ENCODE measurements at places on chromosomes 12 and 14.

DNA sequence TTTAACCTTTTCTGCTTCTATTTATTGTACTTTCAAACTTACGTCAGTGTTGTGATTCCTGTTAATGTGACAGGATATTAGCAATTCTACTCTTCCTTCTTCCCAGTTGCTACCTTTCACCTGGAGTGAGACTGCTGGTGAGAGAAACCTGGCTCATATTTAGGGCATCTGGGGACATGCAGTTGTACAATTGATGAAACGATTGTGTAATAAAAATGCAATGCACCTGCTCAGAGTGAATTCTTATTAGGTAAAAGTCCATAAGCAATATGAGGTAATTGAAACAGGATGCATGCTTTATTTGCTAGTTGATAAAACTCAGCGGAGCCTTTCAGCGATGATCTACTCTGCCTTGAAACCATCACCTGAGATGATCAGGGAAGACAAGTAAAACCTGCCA, 116.1 kb upstream of the FBXO33 start:
- no peak for DNase-seq

- no peak for DNase-seq
Observed at GRCh38 chr14:81295958-81296923, 75.5 kb upstream of the GTF2A1 start.

GRCh38 chr12:108611884-108612415, 14.1 kb upstream of the TMEM119 start:
- DNase-seq = peak; percentile 59

DNA sequence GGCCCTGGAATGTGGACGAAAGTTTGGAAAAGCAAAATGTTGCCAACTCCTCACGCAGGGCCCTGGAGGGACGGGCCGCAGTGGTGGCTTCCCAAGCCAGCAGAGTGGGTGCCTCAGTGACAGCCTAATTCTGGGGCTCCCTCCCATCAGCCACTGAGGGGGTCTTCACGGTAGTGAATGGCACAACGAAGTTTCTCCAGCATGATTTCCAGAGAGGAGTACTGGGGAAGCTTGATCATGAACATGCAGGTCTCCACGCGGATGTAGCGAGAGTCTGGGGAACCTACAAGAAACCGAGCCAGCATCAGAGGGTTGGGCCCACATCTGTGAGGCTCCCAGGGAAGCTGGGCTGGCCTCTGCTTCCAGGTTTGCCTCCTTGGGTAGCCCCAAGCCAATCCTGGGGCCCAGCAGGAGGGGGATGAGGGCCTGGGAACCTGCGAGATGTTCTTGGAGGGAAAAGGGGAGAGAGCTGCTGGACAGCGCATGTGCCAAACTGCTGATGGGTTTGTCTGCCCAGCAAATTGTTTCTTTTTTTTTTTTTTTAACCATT, 37.0 kb downstream of the TRAFD1 start:
- DNase-seq = peak; percentile 17

- DNase-seq = no peak
Observed at GRCh38 chr12:14982562-14982961, 9.7 kb downstream of the PDE6H start.

- DNase-seq = no peak
Observed at GRCh38 chr14:99515301-99516155, 34.3 kb downstream of the CCNK start.

GRCh38 chr14:101234244-101234937, 326.9 kb upstream of the DIO3 start:
- DNase-seq = no peak

DNA sequence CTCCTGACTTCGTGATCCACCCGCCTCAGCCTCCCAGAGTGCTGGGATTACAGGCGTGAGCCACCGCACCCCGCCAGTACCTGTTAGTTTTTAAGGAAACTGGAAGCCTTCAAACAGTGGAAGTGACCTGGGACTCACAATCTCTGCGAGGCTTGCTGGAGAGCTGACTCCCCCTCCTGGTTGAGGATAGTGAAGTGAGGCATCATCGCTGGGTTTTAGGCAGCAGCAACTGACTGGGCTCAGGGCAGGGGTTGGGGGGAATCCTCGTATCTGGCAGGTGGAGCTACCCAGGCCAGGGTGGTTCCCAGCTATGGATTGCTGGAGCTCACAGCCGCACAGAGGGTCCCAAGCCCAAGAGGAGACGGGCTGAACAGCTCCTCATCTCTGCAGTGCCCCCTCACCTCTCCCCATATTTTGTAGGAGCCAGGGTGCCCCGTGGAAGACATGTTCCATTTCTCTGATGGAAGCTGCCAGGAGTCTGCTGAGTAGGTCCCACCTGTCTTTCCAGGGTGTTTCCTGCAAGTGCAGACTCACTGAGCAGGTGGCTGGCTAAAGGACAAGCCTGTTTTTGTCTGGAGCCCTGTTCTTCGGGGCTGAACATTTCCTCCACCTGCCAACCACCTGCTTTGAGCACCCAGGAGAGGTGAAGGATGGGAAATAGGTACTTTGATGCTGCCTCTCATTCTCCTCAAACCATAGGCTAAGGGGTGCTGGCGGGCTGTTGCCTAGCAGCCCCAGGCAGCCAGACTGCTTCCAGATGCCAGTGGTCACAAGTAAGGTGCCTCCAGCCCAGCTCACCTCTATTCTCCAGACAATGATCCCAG, 3.1 kb downstream of the AVIL start:
- peak; percentile 58 for DNase-seq

DNA sequence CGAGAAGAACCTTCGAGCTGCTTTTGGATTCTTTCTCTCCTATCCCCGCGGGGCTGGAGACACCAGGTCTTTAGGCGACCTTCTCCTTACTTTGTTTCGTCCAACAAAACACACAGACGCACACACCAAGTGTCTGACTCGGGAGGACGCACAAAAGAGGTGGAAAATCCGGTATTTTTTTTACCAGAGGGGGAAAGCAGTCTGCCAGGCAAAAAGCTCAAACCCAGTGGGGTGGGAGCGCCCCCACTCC, 2.1 kb downstream of the SIX4 start:
- DNase-seq = no peak

DNA sequence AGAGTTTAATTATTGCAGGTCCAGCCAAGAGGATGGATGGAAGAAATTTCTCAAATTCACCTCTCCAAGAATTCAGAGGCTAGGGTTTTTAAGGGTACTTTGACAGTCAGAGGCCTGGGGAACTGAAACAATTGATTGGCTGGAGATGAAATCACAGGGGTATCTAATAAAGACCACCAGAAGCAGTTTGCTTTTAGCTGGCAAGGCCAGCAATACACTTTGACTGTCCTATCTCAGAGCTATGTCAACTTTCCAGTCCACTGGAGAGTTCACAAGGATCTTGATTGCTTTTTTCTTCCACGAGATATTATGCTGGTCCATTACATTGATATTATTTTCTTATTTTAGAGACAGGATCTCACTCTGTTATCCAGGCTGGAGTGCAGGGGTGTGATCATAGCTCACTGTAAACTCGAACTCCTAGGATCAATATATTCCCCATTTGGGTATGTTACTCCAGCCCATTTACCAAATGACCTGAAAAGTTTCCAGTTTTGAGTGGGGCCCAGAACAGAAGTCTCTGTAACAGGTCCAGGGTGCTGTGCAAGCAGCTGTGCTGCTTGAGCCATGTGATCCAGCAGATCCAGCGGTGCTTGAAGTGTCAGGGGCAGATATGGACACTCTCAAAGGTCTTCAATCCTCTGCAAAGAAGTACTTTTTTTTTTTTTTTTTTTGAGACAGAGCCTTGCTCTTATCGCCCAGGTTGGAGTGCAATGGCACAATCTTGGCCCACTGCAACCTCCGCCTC, 17.2 kb upstream of the ATF7 start:
- no peak for DNase-seq

DNA sequence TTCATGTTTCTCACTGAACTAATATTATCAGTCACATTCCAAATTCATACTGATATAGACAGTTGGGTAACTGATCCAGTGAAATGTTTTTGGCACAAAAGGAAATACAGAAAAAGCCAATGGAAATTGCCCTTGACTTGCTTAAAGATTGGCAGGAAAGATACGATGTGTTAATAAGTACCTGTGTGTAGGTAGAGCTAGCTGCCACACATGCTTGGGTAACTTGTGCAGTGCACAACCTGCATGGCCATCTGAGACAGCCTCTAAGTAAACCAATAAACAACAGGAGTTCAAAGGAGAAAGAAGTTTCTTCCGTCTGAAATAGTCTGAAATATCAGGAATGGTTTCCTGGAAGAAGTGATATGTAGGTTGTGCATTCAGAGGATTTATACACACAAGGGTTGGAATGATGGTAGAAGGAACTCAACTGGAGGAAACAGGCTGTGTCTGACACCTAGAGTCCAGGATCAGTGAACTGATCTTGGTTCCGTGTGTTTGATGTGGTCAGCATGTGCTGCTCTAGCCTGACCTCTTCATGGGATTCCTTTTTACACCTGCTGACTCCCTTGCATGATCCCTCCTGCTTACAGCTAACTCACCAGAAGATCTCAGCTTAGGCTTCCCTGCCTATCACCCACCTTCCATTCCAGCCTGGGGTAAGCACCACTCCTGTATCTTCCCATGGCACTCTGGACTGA, 81.4 kb upstream of the KRR1 start:
- no peak for DNase-seq

- DNase-seq = no peak
Observed at GRCh38 chr12:568486-568885, 94.8 kb downstream of the NINJ2 start.

- DNase-seq = no peak
Observed at GRCh38 chr14:65352964-65353530, 59.5 kb upstream of the FUT8 start.

DNA sequence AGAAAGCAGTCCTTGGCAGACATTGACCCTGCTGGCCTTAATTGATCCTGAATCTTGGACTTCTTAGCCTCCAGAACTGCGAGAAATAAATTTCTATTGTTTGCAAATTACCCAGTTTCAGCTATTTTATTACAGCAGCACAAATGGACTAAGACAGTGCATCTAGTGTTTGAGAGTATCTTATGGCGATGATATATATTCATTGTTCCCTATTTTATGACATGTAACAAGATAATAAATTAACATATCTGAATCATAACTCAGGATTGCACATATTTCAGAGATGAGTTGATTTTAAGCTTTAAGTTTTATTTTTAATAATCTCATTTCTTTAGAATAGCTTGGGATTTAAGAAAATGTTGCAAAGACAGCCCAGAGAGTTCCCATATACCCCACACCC, 167.4 kb upstream of the FOXG1 start:
- no peak for DNase-seq

GRCh38 chr14:77206261-77206824, 24.7 kb downstream of the TMEM63C start:
- DNase-seq = no peak

DNA sequence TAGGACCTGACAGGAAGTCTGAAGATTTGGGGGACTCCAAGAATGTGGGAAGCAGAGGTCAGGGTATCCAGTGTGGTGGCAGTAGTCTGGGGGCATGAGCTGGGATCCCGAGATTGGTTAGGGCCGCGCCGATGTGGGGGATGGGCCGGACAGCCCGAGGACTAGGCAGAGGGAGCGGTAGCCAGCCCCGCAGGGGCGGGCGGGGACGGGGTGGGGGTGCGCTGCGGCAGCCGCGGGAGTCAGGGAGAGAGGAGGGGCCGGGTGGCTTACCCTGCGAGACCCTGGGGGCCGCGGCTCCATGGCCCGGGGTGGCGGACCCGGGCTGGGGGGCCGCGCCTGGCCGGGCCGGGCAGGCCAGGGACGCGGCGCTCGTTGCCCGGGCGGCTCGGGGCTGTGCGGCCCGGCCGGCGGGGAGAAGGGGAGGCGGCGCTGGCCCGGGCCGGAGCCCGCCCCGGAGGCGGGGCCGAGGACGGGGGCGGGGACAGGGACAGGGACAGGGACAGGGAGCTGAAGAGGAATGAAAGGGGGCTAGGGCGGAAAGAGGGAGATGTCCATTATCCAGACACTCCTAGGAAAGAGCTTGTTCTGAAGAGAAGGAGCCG, 5.6 kb downstream of the ZNF385A start:
- DNase-seq = peak; percentile 86

- no peak for DNase-seq
Observed at GRCh38 chr12:100120355-100120754, 22.3 kb downstream of the BLTP3B start.

- no peak for DNase-seq
Observed at GRCh38 chr12:46089414-46090162, 99.2 kb upstream of the SCAF11 start.

DNA sequence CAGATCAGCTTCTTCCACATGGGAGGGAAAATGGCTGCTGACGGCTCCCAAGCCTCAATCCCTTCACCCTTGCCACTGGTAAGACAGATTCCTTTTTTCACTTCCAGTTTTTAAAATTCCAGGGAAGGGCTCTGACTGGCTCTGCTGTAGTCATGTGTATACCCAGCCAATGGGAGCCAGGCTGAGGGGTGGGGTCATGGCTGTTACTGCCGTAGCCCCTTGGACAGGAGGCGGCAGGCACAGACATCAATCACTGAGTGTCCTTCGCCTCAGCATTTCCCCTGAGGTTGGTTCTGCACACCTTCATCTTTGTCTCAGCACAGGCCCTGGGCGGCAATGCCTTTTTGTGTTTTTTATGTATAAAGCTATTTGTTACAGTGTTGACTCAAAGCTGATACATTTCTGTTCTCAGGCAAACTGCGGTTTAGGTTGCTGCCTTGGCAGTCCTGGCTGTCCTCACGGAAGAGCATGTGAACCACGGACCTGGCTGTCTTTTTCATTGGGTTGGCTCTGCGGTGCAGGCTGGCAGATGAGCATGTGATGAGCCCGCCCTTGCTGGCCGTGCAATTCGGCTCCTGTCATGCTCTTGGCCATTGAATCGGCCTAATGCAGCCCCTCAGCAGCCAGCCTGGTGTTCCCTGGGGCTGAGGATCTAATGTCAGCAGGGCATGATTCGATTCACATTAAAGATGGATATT, 74.3 kb downstream of the PPM1A start:
- DNase-seq = no peak

- DNase-seq = peak; percentile 52
Observed at GRCh38 chr12:113244047-113244460, 22.8 kb downstream of the TPCN1 start.

- DNase-seq = no peak
Observed at GRCh38 chr12:105978276-105978675, 160.5 kb downstream of the NUAK1 start.

GRCh38 chr14:67963960-67964812, 144.6 kb downstream of the RAD51B start:
- no peak for DNase-seq

DNA sequence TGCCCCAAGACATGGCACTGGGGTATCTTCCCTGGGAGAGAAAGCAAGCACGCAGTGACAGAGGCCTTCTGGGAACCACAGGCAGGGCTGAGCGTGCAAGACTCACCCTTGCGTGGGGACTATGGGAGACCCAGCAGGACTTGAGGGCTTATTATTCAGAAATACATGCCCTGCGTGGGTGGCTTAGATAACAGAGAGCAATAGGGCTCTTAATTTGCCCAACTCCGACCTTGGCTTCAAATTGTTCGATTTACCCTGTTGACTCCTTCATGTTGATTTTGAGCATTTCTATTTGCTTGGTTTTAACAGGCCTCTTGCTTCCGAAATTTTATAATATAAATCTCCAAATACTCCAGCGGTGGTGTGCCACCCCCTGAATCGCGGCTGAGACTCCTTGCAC, 5.1 kb upstream of the SERPINA1 start:
- no peak for DNase-seq

- no peak for DNase-seq
Observed at GRCh38 chr12:33596061-33596460, 156.4 kb upstream of the SYT10 start.

All from D341Med (cell line).